ENCODE measurements at places on chromosomes 4 and X.

GRCh38 chrX:150616179-150616862, 47.9 kb downstream of the MTM1 start:
- no peak for DNase-seq

DNA sequence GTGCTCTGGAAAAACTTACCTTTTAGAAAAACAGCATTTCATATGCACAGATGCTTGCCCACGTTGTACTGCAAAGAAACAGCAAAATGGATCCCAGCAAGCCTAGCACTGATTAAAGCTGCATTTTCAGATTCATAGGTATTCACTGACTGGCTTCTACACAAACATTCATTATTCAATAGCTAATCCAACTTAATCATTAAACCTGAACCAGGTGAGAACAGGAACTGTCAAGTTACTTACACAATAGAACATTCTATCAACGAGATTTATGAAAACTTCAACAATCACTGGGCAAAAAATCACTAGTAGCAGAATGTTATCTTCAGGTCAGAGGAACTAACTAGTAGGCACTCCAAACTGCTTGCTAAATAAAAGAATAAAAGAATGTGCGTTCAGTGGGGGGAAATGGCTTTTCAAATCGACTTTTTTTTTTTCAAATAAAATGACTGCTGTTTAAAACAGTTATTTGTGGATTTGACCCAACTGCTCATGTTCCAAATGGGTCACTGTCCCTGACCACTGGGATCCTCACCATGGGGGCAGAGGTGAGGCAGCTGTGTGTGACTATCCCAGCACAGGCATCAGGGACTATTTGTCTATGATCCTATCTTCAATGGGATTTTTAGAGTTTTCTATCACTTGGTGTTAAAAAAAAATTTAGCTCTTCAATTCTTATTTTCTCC, 42.3 kb downstream of the STX18 start:
- no peak for DNase-seq

- DNase-seq, result peak; percentile 39
Observed at GRCh38 chrX:68829582-68830418, 979 bp downstream of the EFNB1 start.

DNA sequence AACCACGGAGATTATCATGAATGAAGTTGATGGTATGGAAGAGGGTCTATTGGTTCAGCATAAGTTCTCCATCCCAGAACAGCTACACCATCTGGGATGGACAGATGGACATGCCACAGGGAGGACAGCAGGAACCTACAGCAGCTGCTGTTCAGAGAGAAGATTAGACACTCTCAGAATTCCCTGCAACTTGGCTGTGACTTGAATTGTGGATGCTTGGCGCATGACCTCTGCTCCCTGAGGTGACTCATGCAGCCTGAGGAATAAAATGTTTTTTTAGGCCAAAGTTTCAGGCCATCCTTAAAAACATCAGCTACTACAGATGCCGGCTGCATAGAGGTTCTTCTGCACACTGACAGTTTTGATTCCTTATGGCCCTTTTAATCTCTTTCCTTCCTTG, 97.3 kb downstream of the RS1 start:
- DNase-seq, result peak; percentile 64

DNA sequence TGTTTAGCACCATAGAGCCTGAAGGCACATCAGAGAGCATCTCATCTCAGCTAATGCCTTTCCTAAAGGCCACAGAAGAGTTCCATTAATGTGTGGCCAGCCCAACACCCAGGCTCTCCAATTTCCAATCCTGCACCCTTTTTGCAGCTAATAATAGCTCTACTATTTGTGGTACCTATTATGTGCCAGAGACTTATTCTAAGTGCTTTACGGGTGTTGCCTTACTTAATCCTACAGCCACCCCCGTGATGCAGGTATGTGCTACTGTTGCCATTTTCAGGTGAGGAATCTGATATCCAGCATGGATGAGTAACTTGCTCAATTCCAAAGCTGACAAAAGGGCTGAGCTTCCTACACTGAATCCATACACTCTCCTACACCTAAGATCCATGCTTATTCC, 217.6 kb upstream of the GALNT7 start:
- no peak for DNase-seq

GRCh38 chr4:76489686-76490161, 54.7 kb downstream of the SHROOM3 start:
- DNase-seq, result no peak

DNA sequence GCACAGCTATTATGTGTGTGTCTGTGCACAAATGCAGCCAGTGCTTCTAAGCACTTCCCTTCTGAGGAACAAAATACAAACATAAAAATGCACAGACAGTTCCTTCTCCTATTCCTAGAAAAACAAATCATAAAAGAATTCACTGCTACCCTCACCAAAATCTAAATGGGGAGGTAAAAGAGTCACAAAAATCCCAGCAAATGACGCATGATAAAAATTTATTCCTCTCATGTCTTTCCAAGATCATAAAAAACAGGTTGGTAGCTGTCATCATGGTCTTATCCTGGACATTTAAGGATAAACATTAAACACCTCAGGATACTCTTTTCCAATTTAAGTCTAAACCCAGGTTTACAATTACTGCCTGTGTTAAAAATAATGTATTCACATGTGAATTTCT, 124.9 kb downstream of the ADAMTS3 start:
- DNase-seq, result no peak

DNA sequence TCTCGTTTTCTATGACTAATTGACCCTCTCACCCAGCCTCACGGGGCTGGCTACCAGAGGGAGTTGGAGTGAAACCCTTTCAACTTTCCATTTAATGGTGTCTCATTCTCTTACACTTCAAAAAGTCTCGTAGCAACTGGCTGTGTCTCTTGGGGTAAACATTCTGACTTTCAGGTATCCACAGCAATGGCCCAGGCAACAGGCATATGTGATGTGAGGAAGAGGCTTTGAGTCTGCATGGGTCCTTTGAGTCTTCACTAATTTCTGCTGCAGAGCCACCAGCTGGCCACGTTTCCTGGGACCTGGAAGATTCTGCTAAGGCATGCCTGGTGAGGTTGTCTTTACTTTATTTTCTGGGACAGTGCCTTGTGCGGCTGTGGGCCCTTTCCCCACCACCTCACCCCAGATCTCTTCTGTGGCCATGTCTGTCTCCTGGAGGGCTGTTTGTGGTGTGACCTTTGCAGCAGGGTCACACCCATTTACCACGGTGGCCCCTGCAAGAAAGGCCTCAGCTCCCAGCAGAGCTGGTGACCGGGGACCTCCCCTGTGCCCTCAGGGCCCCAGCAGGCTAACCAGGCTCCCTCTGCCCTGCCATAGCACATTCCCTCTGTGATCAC, 112.5 kb upstream of the FRG1 start:
- no peak for DNase-seq

DNA sequence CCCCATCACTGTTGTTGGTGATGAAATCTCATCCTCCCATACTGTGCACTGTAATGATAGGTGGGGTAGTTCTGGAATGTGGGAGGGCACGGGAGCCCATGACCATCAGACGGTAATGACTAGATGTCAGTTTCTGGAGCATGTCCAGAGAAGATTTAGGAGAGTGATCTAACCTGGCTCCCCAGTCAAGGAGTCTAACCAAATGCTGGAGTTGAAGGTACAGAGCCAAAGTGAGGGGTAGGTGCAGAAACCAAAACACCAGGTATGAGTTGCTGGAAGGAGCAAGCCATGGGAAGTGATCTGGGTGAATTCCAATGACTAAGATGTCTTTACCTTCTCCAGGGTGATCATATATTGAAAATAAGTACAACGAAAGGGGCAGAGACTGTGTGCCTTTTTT, 296.9 kb downstream of the INPP4B start:
- DNase-seq, result no peak

DNA sequence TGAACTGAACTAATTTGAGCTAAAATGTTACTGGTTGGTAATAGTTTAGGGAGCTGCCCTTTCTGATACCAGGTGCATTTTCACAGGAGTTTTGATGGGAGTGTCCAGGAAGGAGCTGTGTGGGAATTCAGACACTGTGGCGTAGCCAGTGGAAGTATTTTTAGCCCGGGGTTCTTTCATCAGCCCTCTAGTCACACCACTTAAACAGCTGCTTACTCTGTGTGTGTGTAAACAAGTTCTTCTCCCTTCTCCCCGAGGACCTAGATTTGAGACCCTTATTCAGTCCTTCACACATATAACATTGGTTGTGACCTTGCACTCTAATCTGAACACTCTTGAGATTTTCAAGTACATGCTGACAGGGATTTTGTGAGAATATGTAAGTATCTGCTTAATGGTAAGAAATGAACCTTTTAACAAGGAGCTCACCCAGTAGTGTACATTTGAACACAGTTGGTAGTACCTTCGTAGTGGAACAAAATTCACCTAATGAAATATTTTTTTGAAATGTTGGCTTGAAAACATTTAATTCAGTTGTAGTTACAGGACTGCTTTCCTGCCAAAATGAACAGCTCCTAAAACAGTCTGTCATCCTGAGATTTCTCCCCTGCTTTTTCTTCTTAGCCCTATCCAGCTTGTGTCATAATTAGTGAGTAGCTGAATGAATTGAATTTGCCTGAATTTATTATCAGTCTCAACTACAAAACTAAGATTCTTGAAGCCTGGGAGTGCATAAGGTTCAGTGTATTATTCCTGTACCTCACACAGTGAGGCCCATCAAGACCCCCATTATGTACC, 61.8 kb downstream of the BMPR1B start:
- no peak for DNase-seq

DNA sequence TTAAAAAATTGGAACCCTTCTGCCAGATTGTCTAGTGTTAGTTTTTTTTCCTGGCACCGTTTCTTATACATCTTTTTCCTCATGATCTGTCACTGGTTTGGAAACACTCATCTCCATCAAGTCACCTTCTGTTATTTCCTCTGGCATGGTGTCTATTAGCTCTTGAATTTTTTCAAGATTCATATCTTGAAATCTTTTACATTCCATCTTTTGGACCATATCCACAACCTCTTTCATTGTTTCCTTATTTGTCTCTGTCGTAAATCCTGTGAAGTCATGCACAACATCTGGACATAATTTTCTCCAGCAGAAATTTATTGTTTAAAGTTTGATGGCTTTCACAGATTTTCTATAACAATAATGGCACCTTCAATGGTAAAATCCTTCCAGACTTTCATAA, 10.2 kb upstream of the TMEM185A start:
- no peak for DNase-seq

DNA sequence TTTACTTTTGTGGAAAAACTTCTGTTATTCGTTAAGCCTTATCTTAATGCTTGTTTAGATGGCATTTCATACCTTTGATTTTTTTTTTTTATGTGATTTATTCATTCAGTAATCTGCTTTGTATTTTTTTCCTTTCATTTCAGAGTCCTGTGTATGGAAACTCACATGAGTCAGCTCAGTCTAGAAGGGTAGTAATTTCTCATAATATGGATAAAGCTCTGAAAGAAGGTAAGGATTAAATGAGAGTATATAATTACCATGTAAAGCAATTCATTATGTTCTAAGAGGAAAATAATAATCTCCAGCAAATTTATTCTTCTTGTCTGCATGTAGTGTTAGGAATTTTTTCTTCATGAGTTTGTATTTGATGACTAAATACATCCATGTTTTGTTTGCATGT, 37.8 kb downstream of the SNX25 start:
- DNase-seq, result no peak

- DNase-seq, result no peak
Observed at GRCh38 chrX:45758738-45759397, 558.2 kb upstream of the DIPK2B start.

DNA sequence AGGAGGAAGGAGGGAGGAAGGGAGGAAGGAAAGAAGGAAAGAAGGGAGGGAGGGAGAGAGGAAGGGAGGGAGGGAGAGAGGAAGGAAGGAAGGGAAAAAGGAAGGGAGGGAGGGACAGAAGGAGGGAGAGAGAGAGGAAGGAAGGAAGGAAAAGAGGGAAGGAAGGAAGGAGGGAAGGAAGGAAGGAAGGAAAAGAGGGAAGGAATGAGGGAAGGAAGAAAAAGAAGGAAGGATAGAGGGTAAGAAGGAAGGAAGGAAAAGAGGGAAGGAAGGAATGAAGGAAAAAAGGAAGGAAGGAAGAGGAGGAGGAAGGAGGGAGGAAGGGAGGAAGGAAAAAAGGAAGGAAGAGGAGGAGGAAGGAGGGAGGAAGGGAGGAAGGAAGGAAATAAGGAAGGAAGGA, 796.8 kb downstream of the ARAP2 start:
- no peak for DNase-seq

DNA sequence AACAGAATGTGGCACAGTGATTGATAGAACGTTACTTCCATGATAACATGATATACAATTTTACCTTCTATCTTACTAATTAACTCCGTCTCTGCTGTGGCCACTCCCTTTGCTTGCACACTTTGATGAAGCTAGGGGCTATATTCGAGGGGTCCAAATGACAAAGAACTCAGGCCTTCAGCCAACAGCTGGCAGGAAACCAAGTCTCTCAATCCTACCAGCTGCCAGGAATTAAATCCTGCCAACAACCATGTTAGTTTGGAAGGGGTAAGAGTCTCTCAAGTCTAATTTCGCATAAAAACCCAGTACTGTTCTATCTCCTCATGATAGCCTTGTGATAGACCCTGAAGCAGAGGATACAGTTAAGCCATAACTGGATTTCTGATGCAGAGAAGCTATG, 1122.9 kb upstream of the PCDH10 start:
- DNase-seq, result no peak

DNA sequence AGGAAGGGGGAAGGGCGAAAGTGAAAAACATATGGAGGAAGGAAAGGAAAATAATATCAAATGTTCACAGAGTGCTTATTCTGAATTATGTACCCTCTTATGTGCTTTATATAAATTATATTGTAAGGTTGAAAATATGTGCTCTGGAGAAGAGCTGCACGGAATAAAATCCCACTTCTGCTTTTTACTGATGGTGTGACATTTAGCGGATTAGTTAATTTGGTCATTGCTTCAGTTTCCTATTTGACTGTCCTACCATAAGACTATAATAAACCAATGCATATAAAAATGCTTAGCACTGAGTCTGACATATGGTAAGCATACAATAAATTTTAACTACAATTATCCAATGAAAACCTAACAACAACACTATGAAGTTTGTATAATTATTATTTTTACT, 86.2 kb downstream of the NPFFR2 start:
- DNase-seq, result no peak

DNA sequence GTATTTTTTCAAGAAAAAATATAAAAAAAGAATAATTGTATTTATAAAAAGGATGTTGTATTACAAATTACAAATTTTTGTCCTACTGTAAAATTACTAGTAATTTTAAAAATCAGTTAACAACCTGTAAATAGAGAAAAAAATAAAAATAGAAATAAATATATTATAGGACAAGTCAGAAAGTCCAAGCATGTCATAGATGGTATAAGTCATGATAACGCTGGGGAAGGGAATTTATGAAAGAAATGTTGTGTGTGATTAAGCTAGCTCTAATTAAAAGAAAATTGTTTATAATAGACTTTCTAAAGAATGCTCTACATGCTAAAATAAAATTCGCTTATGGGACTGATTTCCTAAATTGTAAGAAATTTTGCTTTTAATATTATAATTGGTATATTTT, 2329.9 kb downstream of the ARAP2 start:
- peak; percentile 1 for DNase-seq
